ENCODE measurements at places on chromosomes 2 and 18.

- no peak for DNase-seq
These were observed 273.0 kb downstream of the PDE11A start for GRCh38 chr2:177799531-177799930.

DNA sequence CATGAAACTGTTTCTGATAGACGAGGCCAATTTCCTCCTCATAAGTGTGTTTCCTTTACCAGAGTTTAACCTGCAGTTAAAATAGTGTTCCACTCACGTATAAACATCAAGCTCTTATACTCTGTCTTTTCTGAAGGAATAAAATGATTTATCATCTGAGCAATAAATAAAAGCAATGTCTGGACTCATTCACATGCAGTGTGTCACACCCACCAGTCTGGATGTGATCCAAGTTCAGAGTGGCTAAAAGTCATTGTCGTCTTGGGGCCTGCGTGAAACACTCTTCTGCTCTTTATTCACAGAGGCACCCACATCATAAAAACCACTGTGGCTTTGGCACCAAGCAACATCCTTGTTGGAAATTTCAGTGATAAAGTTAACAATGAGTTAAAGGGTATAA lies 19.5 kb upstream of the SLC9A4 start:
- no peak for DNase-seq

DNA sequence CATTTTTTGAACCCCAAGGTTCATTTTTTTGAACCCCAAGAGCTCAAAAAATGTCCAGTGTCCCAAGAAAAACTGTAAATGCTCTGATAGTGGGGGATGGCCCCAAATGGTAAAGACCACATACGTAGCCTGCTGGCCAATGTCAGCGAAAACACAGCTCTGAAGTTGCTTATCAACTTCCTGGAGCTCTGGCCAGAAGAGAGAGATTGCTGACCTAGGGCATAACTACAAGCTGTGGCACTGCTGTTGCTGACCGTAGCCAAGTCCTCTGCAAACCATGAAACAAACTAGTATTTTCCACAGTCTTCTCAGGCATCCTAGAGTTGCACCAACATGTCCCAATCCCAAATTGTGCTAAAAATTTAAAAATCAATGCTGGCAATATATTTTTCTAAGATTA lies 50.9 kb downstream of the REEP1 start:
- no peak for DNase-seq

DNA sequence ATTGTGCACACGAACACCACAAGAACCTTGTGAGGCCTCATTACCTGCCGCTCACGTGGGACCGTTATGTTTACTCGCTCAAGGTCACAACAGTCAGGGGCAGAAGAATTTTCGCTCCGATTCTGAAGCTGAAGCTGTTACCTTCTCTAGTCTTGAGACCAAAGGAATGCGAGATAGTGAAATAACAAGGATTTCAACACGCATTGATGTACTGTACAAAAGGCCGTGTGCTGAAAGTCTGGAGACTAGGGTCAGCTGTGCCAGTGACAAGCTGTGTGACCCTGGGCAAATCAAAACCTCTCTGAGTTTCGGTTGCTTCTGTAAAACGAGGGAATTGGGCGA lies 583 bp downstream of the NEMP2 start:
- DNase-seq, result no peak

- no peak for DNase-seq
These were observed 892.1 kb upstream of the ACVR2A start for GRCh38 chr2:146952696-146953095.
